SJSA1 (cell line): ENCODE measurements at places on chromosomes 4 and X.

DNA sequence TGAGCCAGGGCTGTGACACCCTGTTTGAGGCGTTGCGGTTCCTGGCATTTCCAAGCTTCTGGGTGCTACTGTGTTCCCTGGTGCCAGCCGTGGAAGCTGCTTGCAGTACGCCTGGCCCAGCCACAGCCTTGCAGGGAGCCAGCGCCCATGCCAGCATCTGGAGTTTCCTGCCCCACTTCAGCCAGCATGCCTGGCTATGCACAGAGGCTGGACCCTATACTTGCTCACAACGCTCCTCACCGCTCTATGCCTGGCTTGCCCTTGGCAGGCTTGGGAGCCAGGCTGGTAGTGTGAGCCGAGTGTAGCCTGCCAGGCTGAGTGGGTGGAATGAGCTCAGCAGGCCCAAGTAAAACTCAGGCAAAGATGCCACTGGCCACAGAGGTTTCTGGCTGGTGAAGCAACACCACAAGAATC, 22.4 kb downstream of the PRRG1 start:
- no peak for DNase-seq

GRCh38 chr4:138535316-138535715, 293.2 kb upstream of the SLC7A11 start:
- DNase-seq: peak; percentile 8

DNA sequence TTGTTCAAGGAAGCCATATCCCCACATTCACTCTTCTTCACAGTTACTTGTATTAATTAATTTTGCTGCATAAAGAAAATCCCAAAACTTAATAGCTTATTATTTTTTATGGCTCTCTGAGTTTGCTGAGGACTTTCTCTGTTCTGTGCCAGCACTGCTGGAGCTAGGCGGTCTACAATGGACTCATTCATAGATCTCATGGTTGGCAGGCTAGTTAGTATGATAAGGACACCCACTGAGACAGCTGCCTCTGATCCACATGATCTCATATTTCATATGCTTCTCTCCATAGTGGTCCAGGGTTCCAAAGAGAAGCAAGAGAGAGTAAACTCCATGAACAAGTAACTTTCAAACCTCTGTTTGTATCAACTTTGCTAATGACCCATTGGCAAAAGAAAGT, 170.2 kb downstream of the ADGRA3 start:
- DNase-seq: no peak

DNA sequence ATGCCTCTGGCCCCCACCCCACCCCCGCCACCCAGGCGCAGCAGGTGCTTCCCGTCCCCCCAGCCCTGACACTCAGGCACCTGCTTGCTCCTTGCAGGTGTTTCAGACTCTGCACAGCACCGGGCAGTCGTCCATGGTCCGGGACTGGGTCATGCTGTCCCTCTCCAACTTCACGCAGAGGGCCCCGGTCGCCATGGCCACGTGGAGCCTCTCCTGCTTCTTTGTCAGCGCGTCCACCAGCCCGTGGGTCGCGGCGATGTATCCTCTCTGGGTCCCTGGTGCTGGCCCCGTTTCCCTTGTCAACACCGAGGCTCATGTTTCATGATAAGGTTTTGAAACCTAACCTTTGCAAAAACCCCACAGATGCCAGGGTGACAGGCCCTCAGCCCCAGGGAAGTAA, 10.2 kb upstream of the MSANTD1 start:
- no peak for DNase-seq

DNA sequence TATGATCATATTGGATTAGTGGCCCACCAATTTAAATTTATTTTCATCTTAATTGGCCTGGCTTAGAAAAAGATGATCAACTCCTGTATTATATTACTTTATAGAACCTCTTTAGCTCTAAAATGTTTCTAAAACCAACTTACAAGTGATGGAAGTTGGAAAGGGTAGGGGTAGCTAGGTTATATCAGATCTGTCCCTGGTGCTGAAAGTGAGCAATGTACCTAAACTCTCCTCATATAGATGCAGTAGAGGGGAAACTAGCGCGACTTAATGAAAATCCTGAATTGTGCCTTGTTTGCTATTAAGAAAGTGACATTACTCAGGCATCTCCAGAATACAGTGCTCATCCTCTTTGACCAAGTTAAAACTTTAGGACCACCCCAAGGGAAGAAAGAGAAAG, 7.5 kb upstream of the PTCHD1 start:
- no peak for DNase-seq

DNA sequence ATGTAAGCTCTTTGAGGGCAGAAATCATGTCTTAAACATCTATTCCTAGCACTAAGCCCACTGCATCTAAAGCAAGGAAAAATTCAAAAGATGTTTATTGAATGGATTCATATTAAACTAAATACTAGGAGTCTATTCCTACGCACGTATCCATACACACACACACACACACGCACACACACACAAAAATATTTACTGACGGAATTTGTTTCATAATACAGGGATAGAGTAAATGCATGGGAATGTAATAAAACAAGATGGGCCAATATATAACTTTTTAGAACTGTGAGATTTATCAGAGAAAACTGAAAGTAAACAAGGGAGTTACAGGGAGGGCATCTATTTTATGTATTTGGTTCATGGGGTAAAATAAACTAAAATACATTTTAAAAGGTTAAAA, 57.6 kb downstream of the WDFY3 start:
- DNase-seq: no peak

DNA sequence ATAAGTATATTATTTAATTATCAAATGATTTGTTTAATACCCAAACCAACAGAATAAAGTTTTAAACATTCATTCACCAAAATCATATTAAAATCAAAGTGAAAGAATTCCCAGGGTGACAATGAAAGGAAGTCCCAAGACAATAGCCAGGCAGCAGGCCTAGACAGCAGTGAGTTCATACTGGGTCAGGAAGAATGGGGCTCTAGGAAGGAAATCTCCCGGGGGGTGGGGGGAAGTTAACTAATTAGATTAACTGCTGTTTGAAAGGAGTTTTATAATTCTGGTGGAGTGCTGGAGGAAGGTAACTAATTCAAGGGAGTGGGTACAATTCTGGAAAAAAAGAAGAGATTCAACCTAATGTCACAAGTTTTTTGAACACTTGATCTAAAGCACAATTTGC, 104.1 kb downstream of the ZAR1 start:
- no peak for DNase-seq

DNA sequence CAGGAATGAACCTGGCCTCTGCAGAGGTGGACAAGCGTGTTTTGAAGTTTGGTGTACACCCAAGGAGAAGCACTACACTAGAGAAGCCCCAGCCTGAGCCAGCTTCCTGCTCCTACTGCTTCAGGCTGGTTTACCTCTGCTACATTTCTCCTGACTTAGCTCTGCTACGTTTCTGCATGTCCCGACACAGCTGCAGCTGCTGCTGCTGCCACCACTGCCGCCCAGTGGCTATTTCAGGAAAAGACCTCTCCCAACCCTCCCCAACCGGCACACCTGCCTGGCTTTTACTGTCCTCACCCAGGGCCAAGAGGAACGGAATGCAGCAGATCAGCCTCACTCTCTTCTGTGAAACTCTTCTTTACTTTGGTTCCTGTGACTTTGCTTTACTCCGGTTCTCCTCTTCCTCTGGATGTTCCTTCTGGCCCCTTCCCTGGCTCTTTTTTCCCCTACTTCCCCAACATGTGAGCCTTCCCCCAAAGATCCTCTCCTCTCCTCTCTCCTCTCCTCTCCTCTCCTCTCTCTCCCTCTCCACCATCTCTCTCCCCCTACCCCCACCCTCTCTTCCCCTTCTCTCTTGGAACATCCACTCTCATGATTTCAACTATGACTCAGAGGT, 3.1 kb upstream of the P2RY4 start:
- peak; percentile 43 for DNase-seq

GRCh38 chrX:53723381-53723780, 36.9 kb upstream of the HUWE1 start:
- no peak for DNase-seq

DNA sequence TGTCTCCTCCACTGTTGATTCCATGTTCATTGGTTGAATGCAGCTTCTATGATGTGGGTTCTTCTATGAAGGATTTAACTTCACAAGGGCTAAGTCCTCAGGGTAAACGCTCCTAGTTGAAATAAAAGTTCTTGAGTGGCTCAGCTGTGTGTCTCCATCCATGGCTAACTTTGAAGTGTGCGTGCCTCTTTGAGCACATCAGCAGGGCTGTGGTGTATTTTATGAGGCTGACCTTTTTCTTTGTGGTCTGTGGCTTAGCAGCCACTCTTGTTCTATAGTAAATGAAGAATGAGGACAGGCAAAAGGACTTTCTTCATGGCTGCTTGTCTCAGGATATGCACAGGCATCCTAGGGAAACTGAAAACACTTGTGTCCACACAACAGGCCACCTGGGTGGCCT, 88.5 kb downstream of the KIT start:
- no peak for DNase-seq

DNA sequence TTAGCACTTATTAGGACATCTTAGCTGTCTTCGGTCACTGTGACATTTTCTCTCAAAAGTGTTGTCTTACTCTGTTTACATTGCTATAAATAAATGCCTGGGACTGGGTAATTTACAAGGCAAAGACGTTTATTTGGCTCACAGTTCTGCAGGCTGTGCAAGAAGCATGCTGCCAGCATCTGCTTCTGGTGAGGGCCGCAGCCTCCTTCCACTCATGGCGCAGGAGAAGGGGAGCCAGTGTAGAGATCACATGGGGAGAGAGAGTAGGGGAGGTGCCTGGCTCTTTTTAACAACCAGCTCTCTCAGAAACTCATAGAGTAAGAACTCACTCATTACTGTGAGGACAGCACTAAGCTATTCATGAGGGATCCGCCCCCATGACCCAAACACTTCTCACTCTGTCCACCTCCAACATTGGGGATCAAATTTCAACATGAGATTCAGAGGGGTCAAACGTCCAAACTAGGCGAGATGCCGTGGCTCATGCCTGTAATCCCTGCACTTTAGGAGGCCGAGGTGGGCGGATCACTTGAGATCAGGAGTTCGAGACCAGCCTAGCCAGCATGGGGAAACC, 43.5 kb upstream of the HERC6 start:
- no peak for DNase-seq

GRCh38 chr4:102193145-102193544, 152.1 kb downstream of the SLC39A8 start:
- DNase-seq: no peak

GRCh38 chrX:50971395-50971794, 60.9 kb downstream of the BMP15 start:
- DNase-seq: no peak

DNA sequence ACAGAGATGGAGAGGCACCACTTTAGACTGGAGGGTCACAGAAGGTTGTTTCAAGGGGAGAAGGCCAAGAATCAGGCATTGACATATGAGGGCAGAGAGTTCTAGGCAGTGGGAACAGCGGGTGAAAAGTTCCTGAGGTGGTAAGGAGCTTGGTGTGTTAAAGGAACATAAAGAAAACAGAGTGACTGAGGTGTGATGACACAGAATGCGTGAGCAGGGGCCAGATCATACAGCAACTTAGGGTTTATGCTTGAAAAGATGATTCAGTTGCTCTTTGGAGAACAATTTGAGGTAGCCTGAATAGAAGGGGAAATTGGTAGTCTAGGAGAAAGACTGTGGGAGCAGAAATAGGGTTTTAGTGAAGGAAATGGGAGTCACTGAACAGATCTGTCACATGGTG, 179.2 kb downstream of the AMELX start:
- no peak for DNase-seq

DNA sequence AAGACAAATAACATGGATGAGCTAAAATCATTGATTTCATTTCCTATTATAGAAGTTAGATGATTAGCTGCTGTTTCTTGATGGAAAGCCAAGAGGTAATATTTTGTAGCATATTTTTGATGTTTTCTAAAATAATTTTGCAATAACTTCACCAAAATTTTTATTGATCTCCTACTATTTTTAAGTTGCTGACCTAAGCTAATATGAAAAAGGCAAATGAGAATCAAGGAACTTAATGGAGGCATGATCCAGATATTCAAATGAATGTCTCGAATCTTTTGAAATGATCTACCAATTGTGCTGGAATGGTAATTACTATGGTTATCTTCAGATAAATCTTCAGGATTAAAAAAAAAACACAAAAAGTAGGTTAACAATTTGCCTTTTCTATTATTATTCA, 1591.4 kb upstream of the PCDH7 start:
- no peak for DNase-seq

DNA sequence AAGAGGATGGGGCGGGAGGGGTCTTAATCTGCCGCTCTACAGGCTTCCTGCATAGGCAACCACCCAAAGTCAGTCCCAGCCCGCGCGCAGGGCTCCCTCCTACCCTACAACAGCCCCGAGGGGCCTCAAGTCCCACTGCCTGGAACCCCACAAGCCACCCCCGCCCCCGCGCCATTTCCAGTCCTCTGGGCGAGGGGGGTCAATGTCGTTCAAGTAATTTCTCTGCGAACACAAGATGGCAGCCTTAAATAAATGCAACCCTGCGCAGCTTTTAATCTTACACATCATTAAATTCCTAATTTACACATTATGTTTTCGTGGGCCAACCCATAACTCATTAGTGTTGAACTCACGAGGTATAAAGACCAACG, 92.9 kb downstream of the BCOR start:
- DNase-seq: no peak

GRCh38 chr4:10753336-10753735, 68.8 kb upstream of the CLNK start:
- DNase-seq: no peak

- DNase-seq: no peak
These were observed 30.6 kb upstream of the NSUN7 start for GRCh38 chr4:40719008-40719623.

- no peak for DNase-seq
These were observed 48.4 kb upstream of the MAP3K15 start for GRCh38 chrX:19563746-19564145.

DNA sequence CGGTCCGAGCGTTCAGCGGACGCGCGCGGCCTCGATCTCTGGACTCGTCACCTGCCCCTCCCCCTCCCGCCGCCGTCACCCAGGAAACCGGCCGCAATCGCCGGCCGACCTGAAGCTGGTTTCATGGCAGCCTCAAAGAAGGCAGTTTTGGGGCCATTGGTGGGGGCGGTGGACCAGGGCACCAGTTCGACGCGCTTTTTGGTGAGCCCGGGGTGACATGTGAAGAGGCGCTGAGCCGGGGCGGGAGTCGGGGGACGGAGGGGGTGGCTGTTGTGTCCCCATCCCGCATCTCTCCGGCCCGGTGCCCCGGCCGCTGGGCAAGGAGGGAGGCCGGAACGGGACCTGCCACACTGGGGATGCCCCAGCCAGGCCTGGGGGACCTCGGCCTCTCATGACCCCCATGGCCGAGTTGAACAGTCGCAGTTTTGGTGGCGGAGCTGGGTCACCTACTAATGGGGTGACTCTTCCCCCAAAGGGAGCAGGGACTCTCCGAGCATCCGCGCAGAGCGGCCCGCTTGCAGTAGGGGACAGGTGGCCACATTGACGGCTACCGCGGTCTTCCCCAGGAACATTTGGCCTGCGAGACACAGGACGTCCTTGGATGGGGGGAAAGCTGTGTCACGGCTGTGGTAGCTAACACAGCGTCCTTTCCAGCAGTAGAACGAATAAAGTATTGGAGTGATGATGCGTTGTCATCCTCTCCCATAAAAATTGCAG, at the start of gene GK:
GK (plus strand) TSS at position 9 of the 717 bp plus-strand sequence; CDS start at position 124, 115 bp downstream.
- DNase-seq: peak; percentile 35

- DNase-seq: no peak
These were observed 492.1 kb downstream of the PCDH10 start for GRCh38 chr4:133641191-133641590.

- no peak for DNase-seq
These were observed 152.7 kb downstream of the POU4F2 start for GRCh38 chr4:146791439-146791838.
